Dermis blood vessel endothelial cell (primary cell): ENCODE measurements at places on chromosomes 5 and 9.

- no peak for DNase-seq
Observed at GRCh38 chr5:151592855-151593408, 1.8 kb upstream of the FAT2 start.

DNA sequence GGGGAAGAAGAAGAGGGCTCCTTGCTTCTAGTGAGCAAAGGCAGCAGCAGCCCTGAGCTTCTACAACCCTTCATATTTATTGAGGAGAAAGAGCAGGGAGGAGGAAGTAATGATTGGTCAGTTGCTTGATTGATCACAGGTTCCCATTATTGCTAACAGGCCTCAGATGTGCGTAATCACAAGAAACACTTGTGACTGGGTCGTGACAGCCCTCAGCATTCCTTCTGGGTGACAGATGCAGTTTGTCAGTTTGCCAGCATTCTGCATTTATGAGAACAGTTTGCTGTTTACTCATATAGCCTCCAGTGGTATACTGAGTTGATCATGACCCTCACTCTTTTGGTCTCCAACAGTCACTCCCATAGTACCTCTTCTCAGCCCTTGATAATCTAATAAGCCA is 111.5 kb upstream of the TNC start:
- no peak for DNase-seq

- no peak for DNase-seq
Observed at GRCh38 chr5:135218790-135219568, 180.1 kb downstream of the MACROH2A1 start.

DNA sequence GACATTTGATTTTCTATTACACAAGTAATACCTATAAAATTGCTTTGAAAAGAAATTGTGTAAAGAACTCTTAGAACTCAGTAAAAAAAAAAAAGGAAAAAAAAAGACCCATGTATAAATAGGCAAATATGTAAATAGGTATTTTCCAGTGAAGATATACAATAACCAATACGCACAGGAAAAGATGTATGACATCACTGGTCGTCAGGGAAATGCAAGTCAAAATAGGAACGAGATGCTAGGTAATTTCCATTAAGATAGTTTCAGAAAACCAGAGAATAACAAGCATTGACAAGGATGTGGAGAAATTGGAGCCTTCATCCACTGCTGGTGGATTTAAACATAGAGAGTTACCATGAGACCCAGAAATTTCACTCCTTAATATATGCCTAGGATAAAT is 708.8 kb downstream of the MTRR start:
- no peak for DNase-seq

DNA sequence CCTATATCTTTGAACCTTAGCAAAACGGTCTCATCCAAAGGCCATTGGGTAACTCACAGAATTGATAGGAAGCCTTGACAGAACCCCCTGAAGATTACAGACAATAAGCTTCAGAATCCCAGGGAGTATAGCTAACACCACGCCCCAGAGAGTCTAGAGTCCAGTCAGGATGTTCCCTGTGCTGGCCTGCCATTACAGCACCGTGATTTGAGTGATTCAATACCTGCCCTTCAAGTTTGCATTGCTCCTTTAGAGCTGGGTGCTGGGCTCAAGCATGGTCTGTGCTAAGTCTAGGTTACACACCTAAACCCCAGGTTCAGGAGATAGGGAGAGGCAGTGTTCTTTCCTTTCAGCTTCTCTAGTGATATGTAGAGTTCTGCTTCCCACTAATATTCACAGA is 90.5 kb downstream of the RASEF start:
- no peak for DNase-seq

DNA sequence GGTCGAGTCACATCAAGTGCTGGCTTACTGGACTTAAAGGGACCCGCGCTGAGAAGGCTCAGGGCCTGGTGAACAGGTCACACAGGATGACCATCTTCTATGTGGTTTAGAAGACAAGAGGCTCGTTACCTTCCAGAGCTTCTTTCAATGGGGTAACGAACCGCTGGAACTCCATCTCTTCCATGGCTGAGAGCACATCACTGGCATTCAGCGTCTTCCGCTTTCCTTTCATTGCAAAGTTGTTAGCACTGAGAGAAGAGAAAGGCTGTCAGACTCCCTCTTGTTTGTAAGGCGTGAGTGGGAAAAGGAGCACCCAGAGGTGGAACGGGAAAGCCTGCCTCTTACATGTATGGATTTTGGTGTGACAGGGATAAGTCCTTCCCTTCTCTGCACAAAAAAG is 994 bp downstream of the POLE3 start:
- peak; percentile 13 for DNase-seq

- DNase-seq, result no peak
Observed at GRCh38 chr9:101421653-101422065, 13.9 kb downstream of the ALDOB start.

GRCh38 chr9:134886413-134886913 is 5.9 kb downstream of the FCN2 start:
- DNase-seq, result no peak

- no peak for DNase-seq
Observed at GRCh38 chr5:159005062-159005461, 94.7 kb downstream of the EBF1 start.

- DNase-seq, result no peak
Observed at GRCh38 chr5:132799392-132799791, 13.7 kb upstream of the SOWAHA start.

DNA sequence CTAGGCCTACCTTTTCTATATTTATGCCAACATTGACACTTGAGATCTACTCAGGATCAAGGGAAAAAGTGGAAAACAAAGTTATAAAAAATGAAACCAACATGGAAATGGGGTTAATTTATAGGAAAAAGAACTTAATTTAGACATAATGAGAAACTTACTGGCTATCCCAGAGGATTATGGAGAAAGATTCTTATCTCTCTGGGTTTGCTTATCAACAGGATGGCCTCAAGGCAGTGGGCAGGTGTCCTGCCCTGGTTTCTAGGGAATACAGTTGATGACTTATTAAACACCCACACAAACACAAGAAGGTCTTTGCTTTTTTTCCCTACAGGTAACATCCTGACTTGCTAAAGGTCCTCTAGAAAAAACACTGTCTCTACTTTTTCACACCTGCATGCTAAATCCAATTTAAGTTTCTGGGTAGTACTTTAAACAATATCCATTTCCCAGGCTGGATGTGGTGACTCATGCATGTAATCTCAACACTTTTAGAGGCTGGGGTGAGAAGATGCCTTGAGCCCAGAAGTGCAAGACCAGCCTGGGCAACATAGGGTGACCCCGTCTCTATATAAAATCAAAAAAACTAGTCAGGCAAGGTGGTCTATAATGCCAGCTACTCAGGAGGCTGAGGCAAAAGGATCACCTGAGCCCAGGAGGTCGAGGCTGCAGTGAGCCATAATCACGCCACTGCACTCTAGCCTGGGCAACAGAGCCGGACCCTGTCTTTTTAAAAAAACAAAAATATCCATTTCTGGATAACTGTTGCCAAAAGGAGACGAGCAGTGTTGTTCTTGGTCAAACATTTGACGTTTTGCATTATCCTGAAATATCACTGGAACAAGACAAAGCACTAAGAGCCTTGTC is 6.6 kb upstream of the ZNF608 start:
- DNase-seq, result no peak
